ENCODE measurements at places on chromosomes 6 and 20. TPM values are rescaled to one million over a fixed set of nuclear protein-coding genes. Genes with fewer than 3 reads are reported as not detected.

DNA sequence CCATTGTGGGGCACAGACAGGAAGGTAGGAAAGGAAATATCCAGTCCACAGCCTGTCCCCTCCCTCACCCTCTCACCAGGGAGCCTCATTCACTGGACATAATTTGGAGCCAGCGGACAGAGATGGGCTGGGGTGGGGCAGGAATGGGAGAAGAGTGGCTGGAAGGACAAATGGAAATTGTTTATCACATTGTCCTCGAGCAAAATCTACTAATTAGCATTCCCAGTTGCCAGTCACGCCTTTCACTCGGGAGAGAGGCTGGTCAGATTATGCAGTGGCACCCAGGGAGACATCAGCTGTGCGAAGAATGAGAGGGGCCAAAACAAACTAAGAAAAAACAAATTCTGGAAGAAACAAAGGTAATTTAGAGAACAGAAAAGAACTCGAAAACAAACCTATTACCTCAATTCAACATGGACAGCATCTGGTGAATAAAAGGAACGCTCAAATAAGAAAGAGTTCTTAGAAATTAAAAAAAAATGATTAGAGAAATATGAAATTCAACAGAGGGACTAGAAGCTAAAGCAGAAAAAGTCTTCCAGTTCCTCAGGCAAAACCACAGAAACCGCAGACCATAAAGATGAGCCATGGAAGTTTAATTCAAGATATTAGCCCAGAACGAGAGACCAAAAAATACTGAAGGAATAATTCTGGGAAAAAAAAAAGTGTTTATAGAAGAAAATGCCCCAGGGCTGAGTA lies 108.5 kb upstream of the RALGAPA2 start:
- DNase-seq, result no peak
- no peaks in the 10 kb centered on the region for H3K27me3 ChIP-seq
- no peak overlapping the region for H3K27ac ChIP-seq
- no peaks in the 10 kb centered on the region for H3K4me1 ChIP-seq

- no peaks in the 10 kb centered on the region for H3K4me1 ChIP-seq
- no peaks in the 10 kb centered on the region for H3K27me3 ChIP-seq
- no peak for DNase-seq
- H3K4me3 ChIP-seq, result no peak overlapping the region
Measured at GRCh38 chr6:124441450-124441849, 520.8 kb upstream of the RNF217 start.

DNA sequence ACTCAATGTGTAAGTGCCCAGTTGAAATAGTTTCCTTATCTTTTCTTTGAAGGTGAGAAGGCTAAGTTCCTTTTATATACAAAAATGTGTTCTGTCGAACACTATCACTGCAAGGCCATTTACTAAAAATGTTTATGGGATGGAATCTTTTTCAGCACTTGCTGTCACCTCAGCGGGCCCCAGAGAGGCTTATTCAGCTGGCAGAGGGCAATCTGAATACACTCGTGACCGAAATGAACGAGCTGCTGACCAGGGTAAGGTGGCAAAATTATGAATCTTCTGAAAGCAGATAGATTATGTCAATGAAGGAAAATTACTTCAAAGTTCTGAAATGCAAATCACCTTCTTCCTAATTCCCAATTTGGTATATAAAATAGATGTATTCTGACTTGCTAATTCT lies 340.2 kb downstream of the ARHGAP18 start:
- no peaks in the 10 kb centered on the region for H3K27me3 ChIP-seq
- no peak for DNase-seq
- no peak overlapping the region for H3K27ac ChIP-seq
- no peak overlapping the region for H3K4me3 ChIP-seq
- H3K4me1 ChIP-seq, result no peaks in the 10 kb centered on the region

- no peak for DNase-seq
- H3K27me3 ChIP-seq, result no peaks in the 10 kb centered on the region
- no peaks in the 10 kb centered on the region for H3K4me1 ChIP-seq
- no peak overlapping the region for H3K27ac ChIP-seq
- H3K4me3 ChIP-seq, result no peak overlapping the region
- H3K36me3 ChIP-seq, result no peaks in the 10 kb centered on the region
Measured at GRCh38 chr6:34723203-34723602, 26.6 kb upstream of the ILRUN start.

DNA sequence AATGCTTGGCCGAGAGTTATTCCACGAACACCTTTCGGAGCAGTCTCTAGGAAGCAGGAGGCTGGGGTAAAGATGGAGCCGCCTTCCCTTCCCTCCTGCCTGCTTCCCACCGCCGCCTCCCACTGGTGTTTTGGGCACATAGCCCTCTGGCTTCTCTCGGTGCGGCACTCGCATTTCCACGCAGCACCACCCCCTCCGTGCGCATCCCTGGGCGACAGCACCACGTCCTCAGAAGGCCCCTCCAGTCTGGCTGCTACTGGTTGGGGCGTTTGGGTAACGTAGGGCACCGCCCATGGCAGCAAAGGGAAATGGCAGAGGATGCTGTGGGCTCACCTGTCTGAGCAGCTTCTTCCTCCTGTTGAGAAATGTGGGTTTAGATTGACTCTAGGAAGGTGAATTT lies 2.4 kb downstream of the COL20A1 start:
- H3K36me3 ChIP-seq, result no peaks in the 10 kb centered on the region
- peaks cover 16% of the 10 kb centered on the region for H3K27me3 ChIP-seq
- no peak for DNase-seq

- no peak for DNase-seq
- no peaks in the 10 kb centered on the region for H3K36me3 ChIP-seq
- no peaks in the 10 kb centered on the region for H3K4me1 ChIP-seq
- H3K4me3 ChIP-seq, result no peak overlapping the region
- no peaks in the 10 kb centered on the region for H3K27me3 ChIP-seq
- H3K27ac ChIP-seq, result no peak overlapping the region
Measured at GRCh38 chr6:107556082-107556481, 66.2 kb downstream of the SOBP start.

The IMPG1 gene
- polyA plus RNA-seq, result 1.6 TPM

Measured in left lung (tissue), 14 donors.